AML-193 (cell line): ENCODE measurements at places on chromosomes 13 and 19.

DNA sequence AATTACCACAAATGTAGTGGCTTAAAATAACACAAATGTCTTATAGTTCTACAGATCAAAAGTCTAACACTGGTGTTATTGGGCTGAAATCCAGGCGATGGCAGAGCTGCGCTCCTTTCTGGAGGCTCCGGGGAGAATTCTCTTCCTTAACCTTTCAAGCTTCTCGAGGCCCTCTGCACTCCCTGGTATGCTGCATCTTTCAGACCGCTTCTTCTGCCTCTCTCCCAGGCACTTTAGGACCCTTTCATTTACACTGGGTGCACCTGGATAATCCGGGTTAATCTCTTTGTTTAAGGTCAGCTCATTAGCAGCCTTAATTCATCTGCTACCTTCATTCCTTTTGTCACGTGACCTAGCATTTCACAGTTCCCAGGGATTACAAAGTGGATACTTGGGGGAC lies 211.3 kb upstream of the RFC3 start:
- no peak for DNase-seq

DNA sequence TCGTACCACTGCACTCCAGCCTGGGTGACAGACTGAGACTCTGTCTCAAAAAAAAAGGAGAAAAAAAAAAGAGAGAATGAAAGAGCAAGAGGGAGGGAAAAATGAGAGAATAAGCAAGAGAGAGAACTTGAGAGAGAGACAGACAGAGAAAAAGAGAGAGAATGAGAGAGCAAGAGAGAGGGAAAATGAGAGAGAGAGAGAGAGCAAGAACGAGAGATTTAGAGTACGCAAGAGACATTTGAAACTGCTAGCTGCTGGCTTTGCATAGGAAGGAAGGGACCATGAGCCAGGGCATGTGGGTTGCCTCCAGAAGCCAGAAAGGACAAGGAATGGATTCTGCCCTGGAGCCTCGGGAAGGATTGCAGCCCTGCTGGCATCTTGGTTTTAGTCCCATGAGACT lies 9.6 kb upstream of the ADGRE1 start:
- DNase-seq = no peak

DNA sequence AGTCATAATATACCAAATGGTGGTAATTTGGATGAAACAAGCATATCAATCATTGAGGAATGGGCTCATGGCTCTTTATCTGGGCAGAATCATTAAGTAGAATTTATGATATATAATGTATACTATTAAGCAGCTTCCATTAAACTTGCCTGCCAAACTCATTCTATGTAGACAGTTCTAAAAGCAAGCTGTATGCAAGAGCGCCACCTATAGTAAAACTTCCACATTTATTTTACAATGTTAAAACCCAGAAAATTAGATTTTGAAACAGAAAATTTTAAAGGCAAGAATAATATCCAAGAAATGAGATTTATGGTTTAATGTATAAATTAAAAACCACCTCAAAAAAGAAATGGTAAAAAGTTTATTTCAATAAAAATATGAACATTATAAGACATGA lies 161.5 kb downstream of the MZT1 start:
- DNase-seq = peak; percentile 59

GRCh38 chr19:310141-310651 lies 19.0 kb upstream of the PLPP2 start:
- DNase-seq = no peak

DNA sequence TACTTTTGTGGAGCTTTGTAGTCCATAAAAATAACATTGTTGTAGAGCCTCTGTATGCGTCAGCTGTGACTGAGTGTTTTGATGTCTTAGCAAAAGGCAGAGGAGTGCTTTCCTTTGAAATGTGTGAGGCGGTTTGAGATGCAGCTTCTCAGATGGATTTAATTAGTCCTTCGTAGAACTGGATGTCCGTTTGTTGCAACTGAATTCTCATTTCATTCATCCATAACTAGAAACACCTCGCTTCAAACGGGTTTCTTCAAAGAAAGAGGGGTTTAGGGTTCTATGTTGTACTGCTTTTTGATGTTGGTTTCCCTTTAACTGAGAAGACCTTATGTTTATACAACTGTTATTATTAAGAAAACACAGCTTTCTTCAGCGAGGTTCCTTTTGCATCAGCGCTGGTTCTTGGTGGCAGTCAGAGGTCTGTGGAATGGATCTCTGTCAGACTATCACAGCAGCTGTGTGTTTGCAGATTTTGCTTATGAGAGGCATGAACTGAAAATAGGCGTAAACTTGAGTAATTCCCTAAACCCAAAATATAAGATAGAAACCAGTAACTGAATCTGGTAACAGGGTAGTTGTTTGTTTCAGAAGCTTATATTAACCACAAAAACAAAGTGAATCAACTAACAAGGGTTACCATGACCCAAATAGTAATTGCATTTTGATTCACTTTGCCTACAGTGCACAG lies 194.4 kb downstream of the GGACT start:
- DNase-seq = no peak

- no peak for DNase-seq
These were observed 3.8 kb downstream of the F7 start for GRCh38 chr13:113109151-113110047.

DNA sequence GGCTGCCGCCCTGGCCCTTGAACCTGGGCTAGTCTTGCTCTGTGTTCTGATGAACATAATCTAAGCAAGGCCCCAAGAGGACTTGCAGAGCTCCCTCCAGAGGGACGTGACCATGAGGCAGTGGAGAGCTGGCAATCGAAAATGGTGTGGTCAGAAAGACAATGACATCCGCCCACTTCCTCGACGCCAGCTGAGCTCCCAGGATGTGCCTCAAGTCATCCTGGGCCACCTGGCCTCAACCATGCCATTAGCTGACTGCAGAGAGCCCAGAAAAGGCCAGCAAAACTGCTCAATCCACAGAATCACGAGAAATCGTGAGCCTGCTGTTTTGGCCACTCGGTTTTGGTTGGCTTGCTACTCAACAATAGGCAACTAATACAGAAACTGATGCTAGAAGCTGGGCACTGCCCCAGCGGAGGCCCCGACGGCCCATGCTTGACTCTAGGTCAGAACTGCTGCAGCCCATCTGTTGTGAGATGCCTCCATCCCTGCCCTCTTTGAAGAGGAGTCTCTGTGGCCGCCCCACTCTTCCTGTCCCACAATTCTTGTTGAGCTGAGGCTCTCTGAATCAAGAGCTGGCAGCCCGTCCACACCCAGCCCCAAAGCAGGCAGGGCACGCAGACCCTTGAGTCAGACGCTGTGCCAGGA lies 53.3 kb downstream of the STK24 start:
- DNase-seq = no peak

DNA sequence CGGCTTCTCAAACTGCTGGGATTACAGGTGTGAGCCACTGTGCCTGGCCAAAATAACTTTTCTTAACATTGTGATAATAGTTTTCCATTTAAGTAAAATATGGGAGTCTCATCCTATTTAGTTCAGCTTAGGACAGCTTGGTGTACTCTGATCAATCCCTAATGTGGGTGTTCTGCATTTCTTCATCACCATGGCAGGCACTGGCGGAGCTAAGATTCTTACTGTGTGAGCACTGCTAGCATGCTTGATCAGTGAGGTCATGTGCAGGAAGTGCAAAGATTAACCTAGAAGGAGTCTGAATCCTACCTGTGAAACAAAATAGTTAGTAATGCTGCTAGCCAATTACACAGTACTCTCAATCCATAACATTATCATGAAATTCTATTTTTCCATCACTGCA lies 1684.2 kb upstream of the SLC10A2 start:
- no peak for DNase-seq

DNA sequence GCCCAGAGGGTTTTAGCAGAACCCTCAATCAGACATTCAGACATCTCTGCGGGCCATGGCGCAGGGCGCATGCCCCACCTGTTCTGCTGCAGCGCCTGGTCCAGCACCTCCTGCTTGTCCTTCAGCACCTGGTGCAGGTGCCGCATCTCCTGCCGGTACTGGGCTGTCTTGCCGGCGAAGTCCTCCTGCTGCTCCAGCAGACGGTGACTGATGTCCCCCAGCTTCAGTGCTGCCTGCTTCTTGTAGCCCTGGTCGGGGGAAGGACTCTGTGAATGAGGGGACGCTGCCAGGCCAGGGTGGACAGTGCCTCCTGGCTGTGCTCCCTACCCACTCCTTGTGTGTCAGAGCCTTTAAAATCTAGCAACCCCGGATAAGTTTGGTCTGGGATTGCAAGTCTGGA lies 12.2 kb upstream of the SLC7A9 start:
- DNase-seq = no peak

GRCh38 chr13:41505209-41505835 lies 48.0 kb downstream of the RGCC start:
- no peak for DNase-seq

DNA sequence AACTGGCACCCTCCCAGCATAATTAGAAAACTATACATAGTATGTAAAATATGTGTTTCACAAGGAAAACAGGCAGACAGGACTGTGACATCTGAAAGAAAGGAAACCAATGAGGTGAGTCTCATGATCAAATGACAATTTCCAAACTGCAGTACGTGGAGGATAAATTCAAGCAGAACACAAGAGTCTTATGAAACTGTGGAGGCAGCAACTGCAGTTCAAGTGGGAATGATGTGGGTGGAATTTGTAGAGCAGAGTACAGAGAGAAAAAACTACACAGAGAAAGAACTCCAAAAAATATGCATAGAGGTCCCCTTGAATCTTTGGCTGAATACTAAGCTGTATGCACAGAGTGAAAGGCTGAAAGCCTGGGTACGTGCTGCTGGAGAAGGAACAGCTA lies 9.7 kb downstream of the SIGLEC6 start:
- DNase-seq = no peak

DNA sequence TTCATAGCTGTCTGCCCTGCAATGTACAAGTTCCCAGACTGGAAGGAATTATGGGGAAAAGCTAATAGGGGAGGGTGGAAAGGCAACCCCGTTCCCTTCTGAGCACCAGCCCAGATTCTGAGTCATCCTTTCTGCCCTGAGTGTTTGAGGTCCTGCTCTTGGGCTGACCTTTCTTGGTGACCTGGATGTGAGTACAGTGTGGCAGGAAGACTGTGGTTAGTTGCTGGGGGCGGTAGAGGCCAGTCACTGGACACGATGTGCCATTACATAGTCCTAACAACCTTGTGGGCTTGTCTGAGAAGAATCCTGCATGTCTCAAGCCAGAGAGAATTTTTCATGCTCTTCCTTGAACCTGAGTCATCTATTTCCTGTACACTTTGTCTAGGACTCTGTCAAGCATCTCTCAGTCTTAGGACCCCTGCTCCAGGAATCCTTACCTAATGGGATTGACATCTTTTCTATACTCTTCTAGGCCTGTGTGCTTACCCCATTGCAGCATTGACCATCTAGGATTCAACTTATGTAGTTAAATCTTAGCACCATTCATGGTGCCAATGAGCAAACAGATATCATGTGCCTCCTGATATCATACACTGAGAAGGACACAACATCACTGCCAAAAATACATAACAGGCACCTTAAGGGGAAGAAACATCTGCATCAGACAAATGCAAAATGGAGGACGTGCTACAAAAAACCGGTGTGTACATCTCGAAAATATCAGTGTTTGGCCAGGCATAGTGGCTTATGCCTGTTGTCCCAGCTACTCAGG lies 8.1 kb upstream of the ANGPTL4 start:
- DNase-seq = peak; percentile 71

GRCh38 chr13:114202581-114202980 lies 23.5 kb downstream of the CFAP97D2 start:
- DNase-seq = no peak

DNA sequence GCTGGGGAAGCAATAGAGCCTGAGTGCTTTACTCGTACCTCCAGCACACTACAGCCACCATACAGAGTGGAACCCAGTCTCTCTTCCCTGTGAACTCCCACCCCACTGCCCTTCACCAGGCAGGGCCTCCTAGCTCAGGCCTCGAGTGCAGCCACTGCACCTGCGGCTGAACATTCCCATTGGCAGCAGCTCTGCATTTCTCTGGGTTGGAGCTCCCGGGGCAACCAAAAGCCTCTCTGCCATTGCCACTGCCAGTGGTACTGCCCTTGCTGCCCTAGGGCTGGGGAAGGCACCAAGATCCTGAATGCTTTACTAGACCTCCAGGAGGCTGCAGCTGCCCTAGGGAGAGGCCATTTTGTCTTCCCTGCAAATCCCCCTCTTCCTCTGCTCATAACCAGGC lies 266.8 kb downstream of the TDRD3 start:
- DNase-seq = no peak

DNA sequence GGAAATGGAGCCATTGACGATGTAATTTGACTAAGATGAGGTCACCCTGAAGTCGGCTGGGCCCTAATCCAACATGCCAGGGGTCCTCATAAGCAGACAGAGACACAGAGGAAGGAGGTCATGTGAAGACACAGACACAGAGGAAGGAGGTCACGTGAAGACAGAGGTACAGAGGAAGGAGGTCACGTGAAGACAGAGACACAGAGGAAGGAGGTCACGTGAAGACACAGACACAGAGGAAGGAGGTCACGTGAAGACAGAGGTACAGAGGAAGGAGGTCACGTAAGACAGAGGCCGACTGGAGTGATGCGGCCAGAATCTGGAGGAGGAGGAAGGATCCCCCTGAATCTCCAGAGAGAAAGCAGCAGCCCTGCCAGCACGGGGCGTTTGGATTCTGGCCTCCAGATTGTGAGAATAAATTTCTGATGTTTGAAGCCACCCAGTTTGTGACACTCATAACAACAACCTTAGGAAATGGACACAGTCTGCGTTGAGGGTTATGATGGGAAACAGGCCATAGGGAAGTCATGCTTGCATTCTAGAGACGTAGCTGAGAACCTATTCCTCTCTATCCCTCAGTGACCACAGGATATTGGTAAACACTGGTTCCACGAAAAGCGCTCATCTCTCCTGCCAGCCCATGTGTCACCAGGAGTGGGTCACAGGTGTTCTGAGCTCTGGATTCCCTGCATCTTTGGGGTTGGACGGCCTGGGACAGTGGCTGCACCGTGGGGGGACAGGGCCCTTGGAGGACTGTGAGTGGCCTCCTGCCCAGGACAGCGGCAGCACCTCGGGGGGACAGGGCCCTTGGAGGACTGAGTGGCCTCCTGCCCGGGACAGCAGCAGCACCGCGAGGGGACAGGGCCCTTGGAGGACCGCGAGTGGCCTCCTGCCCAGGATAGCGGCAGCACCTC lies 108.5 kb downstream of the SOX1 start:
- DNase-seq = no peak

DNA sequence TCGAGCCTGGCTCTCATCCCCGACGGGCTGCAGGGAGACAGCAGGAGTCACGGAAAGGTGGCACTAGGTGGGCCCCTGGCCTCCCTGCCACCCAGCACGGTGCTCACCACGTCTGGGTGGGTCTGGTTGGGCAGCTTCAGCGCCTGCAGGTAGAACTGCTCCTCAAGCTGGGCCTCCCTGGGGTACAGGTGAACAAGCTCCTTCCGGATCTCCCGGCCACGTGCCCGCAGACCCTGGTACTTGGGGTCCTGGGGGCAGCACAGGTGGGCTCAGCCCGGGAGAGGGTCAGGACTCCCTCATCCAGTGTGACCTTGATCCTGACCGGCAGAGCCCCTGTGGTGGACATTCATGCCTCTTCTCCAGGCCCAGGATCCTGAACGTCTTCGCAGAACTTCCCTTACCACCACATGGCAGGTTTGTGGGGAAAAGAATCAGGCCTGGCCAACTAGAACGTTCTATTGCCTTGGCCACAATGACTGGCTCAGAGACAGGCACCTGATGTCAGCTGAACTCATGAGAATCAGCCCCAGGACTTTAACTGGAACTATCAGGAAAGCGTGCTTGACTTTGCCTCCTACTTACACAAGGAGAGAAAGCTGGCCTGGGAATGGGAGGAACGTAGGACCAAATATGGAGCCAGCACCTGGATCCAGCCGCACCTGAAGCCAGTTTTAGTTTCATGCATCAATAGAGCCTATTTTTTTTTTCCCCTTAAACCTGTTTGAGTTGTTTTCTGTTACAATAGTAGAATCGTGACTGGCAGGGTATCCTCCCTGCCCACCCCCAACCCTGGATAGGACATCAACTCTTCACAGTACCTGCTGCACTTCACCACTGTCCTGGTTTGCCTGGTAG lies 8.9 kb downstream of the SARS2 start:
- DNase-seq = no peak
